ENCODE measurements at places on chromosomes 12 and 14. TPM values are rescaled to one million over a fixed set of nuclear protein-coding genes. Genes with fewer than 3 reads are reported as not detected.

Gene SLC2A13
- total RNA-seq, result 32.2 TPM

Gene LLPH
- 3.9 TPM for total RNA-seq

Gene STYK1
- total RNA-seq, result 0.32 TPM

Gene NDUFA12
- total RNA-seq, result 75.1 TPM

Gene SLC6A15
- not detected for total RNA-seq

Gene ATF1
- 32.2 TPM for total RNA-seq

Gene AKAP5
- 0.98 TPM for total RNA-seq

Gene NEUROD4
- not detected for total RNA-seq

Gene KCNC2
- total RNA-seq, result 0.29 TPM

Gene VWF
- 267 TPM for total RNA-seq

Gene RNFT2
- 1.9 TPM for total RNA-seq

Gene CLEC1B
- not detected for total RNA-seq

Gene SELPLG
- 6.7 TPM for total RNA-seq

Gene LRRC10
- not detected for total RNA-seq

Gene CLEC9A
- not detected for total RNA-seq

Gene RFC5
- total RNA-seq, result 16.1 TPM

Gene SPIC
- not detected for total RNA-seq

Gene FAM222A
- total RNA-seq, result 0.32 TPM

Gene STAT6
- total RNA-seq, result 147 TPM

Gene UBR7
- 34.7 TPM for total RNA-seq

Gene RIMBP2
- total RNA-seq, result under 0.01 TPM

Gene SLC22A17
- total RNA-seq, result 53.7 TPM

Gene IFI27
- total RNA-seq, result 160 TPM

Gene PIWIL1
- total RNA-seq, result under 0.01 TPM

Gene LRCOL1
- 0.59 TPM for total RNA-seq

Gene EML5
- 4.3 TPM for total RNA-seq
